ENCODE measurements at places on chromosomes 2 and 18. TPM values are rescaled to one million over a fixed set of nuclear protein-coding genes. Genes with fewer than 3 reads are reported as not detected.

DNA sequence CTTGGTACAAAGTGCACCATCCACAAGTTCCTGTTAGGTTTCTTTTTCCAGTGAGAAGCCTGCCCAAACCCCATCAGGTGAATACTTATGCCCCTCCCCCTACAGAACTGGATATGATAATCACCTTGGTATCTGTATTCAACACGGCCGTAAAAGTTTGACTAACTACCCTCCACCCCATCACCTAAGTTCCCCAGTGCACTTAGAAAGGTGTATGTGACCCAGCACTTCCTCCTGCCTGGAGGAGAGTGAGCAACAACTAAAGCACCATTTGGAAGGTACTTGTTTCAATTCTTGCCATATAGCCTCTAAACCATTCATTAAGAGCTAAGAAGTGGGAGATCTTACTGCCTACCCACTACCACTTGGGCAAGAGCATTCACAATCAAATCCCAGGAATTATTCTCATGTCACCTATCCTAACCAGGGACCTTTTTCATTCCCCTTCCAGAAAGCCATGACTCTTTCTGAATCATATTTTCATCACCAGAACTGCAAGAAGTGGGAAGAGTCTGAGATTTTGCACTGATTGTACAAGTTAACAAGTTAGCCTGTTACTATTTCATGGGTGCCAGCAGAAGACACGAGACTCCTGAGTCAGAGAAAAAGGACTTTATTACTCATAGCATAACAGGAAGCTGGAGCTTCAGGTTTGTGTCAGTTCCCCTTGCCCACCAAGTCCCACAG lies 53.5 kb upstream of the NDUFV2 start:
- no peak for DNase-seq

DNA sequence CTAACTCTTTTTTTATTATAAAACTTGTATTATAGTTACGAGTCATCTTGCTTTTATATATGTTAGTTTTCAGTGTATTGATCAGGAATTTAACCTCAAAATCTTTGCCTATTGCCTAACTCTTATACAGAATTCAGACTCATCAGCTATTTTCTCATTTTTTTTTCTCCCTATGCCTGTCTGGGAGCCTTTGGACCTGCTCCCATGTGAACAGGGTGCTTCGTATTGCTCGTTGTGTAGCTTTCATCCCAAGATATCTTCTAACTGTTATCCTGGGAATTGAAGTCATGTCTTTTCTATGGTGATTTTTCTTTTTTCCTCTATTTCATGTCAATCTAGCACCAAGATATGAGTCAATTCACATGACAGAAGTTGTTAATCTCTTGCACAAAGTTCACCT lies 814.0 kb downstream of the SLC4A3 start:
- no peak for DNase-seq

DNA sequence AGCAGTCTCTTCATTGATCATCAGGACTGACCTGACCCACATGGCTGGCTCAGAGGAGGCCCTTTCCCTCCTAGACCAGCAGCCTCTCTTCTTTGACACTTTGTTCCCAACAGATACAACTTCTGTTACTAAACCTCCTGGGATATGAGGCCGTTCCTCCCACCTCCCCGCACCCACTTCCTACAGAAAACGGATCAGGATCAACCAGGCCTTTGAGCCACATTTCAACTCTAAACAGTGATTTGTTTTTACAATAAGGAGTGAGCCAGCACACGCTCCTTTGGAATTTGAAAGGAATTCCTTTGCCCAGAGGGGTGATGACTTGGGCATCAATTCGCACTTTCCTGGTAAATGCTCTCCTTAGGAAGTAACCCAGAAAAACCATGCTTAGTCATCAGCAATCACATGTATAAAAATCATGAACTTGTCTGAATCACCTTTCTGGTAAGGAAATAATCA lies 180.4 kb downstream of the FAM124B start:
- peak; percentile 52 for DNase-seq

The TTN gene
- total RNA-seq: 0.59 TPM

- DNase-seq: peak; percentile 10
Measured at GRCh38 chr2:71827524-71827901, 320.1 kb downstream of the CYP26B1 start.

DNA sequence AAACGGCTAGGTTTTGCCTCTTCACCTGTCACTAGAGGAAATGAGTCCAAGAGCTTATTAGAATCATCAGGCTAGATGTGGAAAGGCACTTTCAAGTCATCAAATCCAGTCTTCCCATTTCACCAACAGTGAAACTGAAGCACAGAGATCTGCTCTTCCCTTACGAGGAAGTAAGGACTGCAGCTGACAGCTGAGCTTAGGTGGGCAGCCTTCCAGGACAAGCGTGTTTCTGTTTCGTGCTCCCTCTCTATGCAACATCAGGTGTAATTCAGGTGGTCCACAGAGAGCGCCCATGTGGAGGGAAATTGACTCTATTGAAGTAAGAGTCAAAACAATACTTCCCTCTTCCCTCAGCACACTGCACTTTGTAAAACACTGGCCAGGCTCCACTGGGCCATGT lies 5.5 kb downstream of the CYRIA start:
- no peak for DNase-seq

All from H9 (cell line).